ENCODE measurements at places on chromosomes 5 and 9.
A peak's percentile ranks its signal among the peaks of the same experiment; 100 is the strongest.

GRCh38 chr5:108503986-108504385 lies 122.1 kb upstream of the FBXL17 start:
- DNase-seq, result no peak

DNA sequence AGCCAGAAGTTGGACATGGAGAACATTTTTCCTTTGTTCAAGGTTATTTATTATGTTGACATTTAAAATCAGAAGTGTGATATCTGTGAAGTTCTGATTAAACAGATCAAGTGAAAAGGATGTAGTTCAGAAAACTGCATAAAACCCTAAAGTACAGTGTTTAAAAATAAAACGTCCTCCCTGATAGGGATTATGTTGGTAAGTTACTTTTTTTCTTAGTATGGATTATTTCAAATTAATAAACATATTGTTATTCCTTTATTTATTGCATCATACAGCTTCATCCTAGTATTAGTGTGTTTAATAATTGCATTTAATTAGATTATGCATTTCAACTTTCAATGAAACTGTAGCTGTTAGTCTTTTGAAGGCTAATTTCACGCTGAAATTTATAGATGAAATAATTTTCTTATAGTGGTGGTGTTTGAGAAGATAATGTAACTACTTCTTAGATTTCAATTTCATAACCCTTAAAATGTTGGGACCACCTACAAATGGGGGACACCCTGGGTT lies 157.9 kb upstream of the DMRT1 start:
- no peak for DNase-seq

- DNase-seq, result no peak
These were observed 61.6 kb downstream of the NNT start for GRCh38 chr5:43664501-43665040.

GRCh38 chr5:14507156-14507941 lies 74.2 kb upstream of the OTULINL start:
- DNase-seq, result no peak

DNA sequence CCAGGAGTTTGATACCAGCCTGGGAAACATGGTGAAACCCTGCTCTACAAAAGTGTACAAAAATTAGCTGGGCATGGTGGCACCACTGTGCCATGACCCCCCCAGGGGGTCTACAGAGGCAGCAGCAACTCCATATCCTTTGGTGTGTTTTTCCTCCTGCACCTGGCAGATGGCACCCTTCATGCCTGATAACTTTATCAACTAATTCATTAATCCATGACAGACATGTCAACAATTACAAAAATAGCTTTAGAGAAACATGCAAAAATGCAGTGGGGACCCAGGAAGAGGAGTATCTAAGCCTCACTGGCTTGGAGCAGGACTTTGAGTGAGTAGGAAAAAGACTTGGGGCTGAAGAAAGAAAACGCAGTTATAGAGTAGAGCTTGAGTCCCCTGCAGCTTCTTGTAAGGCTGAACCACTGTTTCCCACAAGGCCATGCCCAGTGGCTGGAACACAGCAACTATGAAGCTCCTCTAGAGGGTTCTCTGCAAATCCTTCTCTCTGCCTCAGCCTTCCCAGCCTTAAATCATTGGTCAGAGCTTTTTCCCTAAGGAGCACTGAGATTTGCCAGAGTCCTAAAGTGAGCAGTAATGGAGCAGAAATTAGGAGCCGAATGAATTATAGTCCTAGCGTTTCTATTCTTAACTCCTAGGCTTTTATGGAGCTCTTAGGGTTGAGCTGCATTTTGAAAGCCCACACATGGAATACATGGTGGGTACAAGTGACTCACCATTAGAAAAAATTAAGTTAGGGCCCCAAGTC lies 25.5 kb upstream of the B4GALT1 start:
- no peak for DNase-seq

- no peak for DNase-seq
These were observed 399.0 kb downstream of the LRRC70 start for GRCh38 chr5:62977661-62978060.

- DNase-seq, result no peak
These were observed 73.0 kb upstream of the PAPPA start for GRCh38 chr9:116080561-116080960.

- DNase-seq, result no peak
These were observed 4.1 kb downstream of the SNCB start for GRCh38 chr5:176625966-176626875.

- no peak for DNase-seq
These were observed 9.8 kb downstream of the TNIP1 start for GRCh38 chr5:151071021-151071420.

DNA sequence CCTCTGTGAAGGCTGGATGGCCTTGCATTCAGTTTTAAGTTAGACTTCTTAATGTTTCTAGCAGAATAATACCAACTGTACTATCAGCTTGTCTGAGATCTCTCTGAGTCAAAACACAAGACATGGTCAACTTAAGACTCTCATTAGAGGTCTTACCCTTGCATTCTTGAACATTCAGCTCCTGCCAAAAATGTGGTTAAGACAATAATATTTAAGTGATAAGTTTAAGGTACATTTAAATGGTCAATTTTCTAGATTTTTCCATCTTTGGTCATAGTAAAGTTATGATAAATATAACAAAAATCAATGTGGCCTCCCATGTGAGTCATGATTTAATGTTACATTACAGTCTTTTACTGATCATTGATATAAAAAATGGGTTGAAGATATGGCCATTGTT lies 75.0 kb downstream of the NR2F1 start:
- DNase-seq, result no peak

GRCh38 chr9:134171316-134172197 lies 7.2 kb upstream of the RNU6ATAC start:
- no peak for DNase-seq

- no peak for DNase-seq
These were observed 104.1 kb downstream of the ADAMTS2 start for GRCh38 chr5:179241175-179241574.

DNA sequence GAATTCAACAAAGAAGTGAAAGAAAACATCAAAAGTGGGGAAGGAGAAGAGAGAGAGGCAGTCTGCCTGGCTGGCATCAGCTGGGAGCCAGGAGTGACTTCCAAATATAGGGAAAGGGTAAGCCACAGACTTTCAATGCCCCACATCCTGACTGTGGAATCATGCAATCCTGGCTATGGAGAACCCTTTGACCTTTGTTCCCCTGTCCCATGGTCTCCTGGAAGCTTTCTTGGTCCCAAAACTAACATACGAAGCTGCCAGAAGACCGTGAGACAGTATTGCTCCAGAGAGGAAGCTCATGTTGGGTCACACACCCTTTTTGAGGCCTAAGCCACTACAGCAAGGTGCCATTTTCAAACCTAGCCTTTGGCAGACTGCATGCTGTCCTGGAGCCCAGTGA lies 665.5 kb downstream of the ELAVL2 start:
- no peak for DNase-seq

GRCh38 chr5:42059291-42059690 lies 134.2 kb downstream of the FBXO4 start:
- no peak for DNase-seq

DNA sequence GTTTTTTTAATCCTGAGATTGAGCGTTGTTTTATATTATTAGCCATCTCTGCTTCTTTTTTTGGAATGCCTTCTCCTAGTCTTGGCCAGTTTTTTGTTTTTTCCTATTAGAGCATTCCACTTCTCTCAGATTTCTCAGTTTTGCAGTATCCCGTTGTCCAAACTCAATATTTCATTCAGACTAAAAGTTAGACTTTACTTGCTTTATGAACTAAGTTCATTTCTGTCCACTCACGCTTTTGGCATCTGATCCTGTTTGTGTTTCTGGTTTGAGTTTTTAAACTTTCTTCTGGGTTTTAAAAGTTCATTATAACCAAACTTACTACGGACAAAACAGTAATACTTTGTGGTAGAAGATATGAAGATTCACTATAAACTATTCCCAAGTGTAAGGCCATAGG lies 288.3 kb upstream of the MPDZ start:
- no peak for DNase-seq

DNA sequence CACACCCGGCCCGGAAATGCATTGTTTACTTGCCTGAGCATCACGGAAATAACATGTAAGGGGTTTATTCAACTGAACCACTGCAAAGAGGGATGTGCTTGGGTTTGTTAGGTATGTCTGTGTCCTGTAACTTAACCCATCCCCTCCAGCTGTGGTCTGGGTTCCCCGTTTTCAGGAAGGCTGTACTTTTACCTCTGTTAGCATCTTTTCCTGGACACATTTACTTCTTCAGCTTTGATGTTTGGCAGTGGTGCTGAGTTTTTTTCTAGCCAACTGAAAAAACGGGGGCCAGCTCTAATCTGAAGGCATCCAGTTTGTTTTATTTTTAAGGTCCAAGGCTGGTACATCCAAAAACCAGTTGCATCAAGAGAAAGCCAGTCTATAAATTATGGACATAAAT lies 561.8 kb downstream of the BNC2 start:
- no peak for DNase-seq

DNA sequence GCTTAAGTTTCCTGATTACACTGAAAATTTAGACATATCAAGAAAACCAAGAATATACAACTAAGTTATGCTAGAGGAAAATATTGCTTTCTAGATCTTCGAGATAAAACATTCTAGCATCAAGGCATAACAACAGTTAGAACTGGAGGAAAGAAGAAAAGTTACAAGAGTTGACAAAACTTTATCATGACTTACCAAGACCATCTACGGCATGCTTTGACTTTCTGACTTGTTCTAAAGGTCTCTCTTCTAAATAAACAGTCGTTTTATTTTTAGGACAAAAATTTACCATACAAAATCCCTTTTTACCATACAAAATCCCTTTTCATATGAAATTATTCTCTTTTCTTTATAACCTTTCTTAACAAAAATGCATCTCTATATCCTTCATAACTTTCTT lies 1110.1 kb upstream of the CDH10 start:
- DNase-seq, result no peak

DNA sequence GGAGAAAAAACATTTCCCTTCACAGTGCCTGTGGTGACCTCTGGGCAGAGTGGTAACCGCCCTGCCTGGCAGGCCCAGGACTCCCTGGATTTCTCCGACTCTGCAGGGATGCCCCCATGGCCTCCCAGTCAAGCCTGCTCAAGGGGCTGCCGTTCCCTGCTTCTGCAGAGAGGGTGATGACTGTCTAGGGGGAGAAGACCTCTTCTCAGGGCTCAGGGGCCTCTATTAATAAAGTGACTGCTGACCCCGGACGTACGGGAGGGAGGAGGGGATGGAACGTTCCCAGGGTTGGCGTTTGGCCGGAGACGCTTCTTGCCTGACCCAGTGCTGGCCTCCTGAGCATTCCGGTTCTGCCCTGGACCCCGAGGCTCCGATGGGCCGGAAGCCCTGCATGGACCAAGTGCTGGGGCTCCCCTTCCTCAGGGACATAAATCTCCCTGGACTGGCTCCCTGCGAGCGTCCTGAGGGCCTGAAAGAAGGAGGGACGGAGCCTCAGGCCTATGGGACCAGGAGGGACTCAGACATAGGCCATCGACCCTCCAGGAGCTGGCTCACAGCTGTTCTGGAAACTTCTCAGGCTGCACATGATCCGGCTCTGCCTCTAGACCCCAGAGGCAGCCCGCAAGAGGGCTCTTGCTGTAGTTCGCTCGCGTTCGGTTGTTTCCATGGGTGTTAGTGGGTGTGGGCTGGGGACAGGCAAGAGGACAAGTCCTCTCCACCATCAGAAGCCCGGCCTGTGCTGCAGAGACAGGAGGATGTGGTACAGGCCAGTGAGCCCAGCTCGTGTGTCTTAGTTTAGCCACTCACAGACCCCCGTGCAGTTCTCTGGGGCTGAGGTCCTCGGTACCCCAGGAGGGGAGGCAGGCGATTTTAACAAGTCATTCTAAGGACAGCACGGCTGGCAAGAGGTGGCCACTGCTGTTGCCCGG lies 8.1 kb upstream of the RNU6ATAC start:
- no peak for DNase-seq

GRCh38 chr5:8993031-8993430 lies 552.8 kb downstream of the SEMA5A start:
- DNase-seq, result no peak

GRCh38 chr5:122924203-122924602 lies 78.8 kb downstream of the SNX24 start:
- DNase-seq, result no peak

- DNase-seq, result no peak
These were observed 124.3 kb downstream of the MRPS30 start for GRCh38 chr5:44932922-44933585.

- DNase-seq, result peak; percentile 28
These were observed 269.1 kb downstream of the FANCC start for GRCh38 chr9:95048225-95049087.

- no peak for DNase-seq
These were observed 116.8 kb downstream of the MACIR start for GRCh38 chr5:103375350-103375749.

DNA sequence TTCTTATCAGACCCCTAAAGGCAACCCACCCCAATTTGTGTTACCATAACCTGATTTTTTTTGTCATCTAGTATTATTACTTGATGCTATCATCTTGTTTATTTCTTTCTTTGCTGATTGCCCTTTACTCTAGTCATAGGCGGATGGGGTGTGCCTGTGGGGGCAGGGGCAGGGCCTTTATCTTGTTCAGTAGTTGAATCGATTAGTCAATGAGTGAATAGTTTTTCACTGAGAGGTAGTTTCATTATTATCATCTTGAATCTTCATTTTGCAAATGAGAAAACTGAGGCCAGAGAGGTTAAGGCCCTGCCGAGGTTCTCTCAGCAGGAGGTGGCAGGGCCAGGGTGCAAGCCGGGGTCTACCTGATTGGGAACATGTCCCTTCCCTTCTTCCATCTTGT lies 9.4 kb upstream of the GM2A start:
- DNase-seq, result no peak

GRCh38 chr9:73152953-73153352 lies 1.3 kb downstream of the ANXA1 start:
- no peak for DNase-seq

DNA sequence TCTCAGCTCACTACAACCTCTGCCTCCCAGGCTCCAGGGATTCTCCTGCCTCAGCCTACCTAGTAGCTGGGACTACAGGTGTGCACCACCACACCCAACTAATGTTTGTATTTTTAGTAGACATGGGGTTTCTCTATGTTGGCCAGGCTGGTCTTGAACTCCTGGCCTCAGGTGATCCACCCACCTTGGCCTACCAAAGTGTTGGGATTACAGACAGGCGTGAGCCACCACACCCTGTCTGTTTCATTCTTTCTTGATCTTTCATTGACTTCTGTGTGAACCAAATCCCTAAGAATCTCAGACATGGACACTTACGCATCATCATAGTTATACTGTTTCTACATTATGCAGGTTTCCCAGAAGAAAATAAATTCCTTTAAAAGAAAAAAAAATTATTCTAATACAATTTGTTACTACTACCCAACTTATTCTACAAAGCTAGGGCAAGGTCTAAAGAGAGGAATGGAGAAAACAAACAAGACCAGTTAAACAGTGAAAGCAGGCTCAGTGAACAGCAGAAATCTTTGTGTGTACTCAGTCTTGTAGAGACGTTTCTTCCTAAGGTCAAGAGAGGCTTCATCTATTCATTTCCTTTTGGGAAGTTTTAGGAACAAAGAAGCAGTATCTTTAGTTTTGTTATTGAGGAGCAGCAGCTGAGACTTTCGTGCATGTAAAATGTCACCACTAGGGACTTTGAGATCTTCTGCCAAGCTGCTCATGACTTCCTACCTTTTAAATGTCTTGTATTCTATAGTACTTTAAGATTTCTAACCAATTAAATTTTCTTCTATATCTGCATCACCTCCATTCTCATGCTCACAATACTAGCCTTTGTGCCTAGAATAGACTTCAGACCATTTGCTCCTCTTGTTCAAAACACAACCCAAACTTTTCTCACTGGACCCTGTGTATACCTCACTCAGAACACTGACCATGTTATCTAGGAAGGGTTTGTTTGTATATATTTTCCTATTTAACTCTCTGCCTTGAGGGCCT lies 5.6 kb upstream of the HMGCR start:
- no peak for DNase-seq
